AG04449 (cell line): ENCODE measurements at places on chromosomes 6 and 20.

- DNase-seq, result no peak
Observed at GRCh38 chr6:33589392-33589730, 9.3 kb upstream of the BAK1 start.

DNA sequence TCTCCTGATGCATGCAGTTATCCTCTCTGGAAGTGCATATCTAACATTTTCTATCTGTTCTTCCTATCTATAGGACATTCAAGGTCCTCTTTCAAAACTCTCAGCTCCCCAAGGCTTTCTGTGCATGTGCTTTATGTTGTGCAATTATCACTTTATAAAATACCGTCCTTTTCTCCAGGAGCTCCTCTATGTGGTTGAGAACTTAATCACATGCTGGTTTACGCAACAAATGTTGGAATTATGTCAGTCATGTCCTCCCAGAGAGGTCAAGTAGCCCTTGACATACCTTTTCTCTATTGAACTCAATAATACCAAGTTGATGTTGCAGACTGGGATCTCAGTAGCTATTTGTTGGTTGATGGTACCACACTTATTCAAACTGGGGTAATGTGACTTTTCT lies 388.4 kb downstream of the BTBD3 start:
- DNase-seq, result no peak

DNA sequence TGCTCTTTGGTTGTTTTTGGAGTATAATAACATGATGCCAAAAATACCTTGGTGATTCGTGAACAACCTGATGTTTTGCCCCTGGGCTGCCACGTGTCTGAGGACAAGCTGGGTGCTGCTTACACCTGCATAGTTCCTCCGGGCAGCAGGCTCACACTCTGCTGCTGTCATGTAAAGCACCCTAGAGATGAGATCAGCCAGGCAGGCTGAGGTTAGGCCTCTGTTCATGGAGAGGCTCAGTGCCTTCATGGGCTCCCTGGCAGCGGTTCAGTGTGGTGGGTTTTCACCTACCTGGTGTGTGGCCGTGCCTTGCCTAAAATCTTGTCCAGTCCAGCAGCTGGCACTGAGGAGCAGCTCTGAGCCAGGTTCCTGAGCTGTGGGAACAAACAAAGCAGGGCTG lies 60.1 kb upstream of the TAGAP start:
- DNase-seq, result no peak

- no peak for DNase-seq
Observed at GRCh38 chr20:59063358-59064213, 21.0 kb upstream of the PRELID3B start.

- DNase-seq, result no peak
Observed at GRCh38 chr6:2563635-2564034, 187.1 kb downstream of the MYLK4 start.

DNA sequence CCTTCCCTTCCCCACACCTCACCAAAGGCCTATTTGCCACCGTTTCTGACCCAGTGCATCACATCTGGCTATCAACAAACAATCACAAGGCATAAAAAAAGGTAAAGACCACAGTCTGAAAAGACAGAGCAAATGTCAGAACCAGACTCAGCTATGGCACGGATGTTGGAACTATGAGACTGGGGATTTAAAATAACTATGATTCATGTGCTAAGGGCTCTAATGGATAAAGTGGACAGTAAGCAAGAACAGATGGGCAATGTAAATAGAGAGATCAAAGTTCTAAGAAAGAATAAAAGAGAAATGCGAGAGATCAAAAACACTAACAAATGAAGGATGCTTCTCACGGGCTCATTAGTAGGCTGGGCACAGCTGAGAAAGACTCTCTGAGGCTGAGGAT lies 99.5 kb downstream of the LAMP5 start:
- no peak for DNase-seq

DNA sequence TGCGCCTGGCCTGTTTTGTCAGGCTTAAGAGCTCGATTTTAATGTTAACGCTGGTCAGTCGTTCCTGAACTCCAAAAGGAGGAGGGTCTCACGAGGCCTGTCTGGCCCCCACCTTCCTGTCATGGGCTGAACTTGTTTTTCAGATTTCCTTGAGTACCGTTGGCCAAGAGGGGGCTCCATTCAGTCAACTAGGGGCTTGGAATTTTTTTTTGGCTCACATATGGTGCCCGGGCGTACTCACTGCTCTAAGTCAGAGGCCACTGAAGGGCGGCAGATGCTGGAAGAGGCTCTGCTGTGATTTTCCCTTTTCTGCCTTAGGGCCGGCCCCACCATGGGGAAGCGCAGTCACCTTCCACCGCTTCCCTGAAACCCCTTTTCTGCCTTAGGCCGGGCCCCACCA lies 6.9 kb upstream of the BIRC7 start:
- DNase-seq, result no peak

DNA sequence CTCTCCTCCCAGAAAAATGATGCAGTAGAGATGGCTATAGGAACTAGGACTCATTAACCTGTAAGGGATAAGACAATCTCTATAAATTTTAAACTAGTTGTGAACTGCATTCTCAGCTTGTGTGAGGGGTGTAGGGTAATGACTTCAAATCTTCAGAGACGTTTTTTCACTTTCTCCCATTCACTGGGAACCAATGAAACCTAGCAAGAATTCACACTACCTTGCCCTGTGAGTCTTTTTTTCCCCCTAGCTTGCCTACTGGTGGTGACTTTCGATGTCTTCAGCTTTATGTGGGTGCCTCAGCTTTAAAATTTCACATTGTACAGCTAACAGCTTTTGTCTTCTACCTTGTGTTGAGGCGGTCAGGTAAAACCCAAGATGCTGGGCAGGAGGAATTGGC lies 192.0 kb downstream of the MEI4 start:
- DNase-seq, result no peak

GRCh38 chr6:149925974-149926777 lies 3.3 kb upstream of the RAET1G start:
- DNase-seq, result no peak

- DNase-seq, result no peak
Observed at GRCh38 chr6:72950114-72950860, 275.0 kb downstream of the KHDC1L start.

- no peak for DNase-seq
Observed at GRCh38 chr6:105810922-105811482, 275.1 kb upstream of the PRDM1 start.

GRCh38 chr6:72654071-72654621 lies 32.3 kb downstream of the KCNQ5 start:
- DNase-seq, result no peak

GRCh38 chr6:15523679-15524630 lies 138.9 kb downstream of the DTNBP1 start:
- DNase-seq, result no peak

DNA sequence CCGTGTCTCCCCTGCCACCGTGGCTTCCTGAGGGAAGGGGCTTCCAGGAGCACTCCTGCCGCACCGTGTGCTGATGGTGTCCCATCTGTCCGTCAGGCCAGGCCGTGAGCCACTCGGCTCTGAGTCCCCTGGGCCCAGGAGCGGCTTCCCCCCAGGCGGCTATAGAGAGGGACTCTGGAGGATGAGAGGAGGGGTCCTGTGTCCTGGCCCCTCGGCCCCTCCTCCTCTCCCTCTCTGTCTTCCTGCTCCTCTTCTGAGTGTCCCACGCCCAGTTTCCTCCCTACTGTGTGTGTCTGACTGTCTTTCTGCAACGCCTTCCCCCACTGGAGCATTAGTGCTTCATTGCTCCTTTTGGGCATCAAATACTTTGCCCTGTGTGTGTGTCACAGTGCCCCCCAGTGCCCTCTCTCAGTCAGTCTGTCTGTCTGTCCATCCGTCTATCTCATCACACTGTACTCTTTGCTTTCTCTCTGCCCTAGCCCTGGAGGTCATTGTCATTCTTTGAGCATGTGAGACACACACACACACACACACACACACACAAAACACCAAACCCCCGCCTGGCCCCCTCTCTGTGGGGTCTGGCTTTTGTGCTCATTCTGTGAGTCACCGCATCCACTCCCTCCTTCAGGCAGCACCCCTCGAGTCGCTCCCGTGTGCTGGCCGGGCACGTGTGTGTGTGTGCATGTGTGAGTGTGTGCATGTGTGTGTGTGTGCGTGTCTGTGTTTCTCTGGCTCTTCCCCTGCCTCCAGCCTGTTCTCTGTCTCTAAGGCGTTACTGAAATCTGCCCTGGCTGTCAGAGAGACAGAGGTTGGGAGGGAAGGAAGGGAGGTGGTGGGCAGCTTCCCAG lies 71.9 kb downstream of the SRC start:
- no peak for DNase-seq

DNA sequence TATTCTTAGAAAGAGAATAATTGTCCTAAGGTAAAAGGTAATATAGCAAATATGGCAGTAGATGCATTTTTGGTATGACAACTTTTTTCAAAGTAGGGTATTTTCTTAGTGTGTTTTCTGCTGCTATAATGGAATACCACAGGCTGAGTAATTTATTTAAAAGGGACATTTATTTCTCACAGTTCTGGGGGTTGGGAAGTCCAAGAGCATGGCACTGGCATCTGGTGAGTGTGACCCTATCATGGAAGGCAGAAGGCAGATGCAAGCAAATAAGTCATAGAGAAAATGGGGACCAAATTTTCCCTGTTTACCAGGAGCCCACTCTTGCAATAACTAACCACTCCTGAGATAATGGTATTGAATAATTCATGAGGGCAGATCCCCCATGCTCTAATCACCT lies 922.5 kb upstream of the MAN1A1 start:
- no peak for DNase-seq

- no peak for DNase-seq
Observed at GRCh38 chr20:63663332-63664066, 5.4 kb downstream of the RTEL1 start.

- no peak for DNase-seq
Observed at GRCh38 chr20:51341581-51341980, 200.9 kb downstream of the NFATC2 start.

GRCh38 chr6:8000188-8000596 lies 64.0 kb downstream of the BLOC1S5 start:
- DNase-seq, result no peak
